ENCODE measurements at places on chromosomes 16 and 17.

- DNase-seq, result no peak
These were observed 9.2 kb downstream of the PMP22 start for GRCh38 chr17:15255713-15256454.

GRCh38 chr17:38604479-38605403, 1.0 kb downstream of the SRCIN1 start:
- DNase-seq, result no peak

DNA sequence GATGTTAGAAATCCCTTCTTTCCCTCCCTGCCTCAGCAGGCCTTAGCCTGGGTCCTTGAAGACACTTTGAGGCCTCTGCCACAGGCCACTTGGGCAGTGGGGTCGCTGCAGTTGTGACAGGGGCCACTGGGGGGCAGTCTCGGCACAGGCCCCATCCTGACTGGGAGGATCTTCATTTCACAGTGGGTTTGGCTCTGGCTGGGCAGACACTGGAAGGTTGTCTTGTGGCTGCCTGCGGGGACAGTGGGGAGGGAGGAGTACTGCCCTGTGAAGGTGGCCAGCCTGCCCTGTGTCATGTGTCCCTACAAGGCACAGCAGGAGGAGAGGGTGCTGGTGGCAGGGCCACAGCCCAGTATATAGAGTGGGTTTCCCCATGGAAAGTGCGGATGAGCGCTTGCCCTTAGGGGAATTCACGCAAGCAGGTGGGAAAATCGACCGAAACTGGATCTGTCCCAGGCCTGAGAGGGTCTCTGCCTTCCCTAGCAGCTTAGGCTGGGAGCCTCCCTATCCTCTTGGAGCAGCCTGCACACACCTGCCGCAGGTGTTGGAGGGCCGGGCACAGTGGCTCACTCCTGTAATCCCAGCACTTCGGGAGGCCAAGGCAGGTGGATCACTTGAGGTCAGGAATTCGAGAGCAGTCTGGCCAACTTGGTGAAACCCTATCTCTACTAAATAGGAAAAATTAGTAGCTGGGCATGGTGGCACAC, 28.8 kb downstream of the GINS2 start:
- DNase-seq, result no peak

DNA sequence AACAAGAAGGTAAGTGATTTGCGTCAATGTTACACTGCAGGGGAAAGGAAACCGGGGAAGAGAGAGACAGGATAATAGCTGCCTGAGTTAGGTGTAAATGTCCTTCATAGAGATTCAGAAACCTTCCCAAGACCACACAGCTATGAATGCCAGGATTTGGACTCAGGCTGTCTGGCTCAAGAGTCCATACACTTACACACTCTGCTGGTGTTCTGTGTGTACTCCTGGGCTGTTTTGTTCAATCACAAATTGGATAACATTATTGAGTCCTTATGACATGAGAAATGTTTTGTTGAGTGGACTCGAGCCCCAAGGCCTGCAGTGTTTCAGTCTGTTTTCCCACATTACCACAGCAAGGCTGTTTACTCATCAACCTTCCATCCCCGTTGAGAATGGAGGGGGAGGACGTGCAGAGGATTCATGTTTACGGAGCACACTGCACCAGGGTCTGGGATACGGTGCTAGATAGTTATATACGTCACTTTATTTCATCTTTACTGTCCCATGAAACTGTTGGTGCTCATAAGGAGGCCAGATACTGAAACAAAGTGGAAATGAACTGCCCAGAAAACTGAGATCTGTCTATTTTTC, 450.8 kb downstream of the HAPSTR1 start:
- DNase-seq, result no peak

DNA sequence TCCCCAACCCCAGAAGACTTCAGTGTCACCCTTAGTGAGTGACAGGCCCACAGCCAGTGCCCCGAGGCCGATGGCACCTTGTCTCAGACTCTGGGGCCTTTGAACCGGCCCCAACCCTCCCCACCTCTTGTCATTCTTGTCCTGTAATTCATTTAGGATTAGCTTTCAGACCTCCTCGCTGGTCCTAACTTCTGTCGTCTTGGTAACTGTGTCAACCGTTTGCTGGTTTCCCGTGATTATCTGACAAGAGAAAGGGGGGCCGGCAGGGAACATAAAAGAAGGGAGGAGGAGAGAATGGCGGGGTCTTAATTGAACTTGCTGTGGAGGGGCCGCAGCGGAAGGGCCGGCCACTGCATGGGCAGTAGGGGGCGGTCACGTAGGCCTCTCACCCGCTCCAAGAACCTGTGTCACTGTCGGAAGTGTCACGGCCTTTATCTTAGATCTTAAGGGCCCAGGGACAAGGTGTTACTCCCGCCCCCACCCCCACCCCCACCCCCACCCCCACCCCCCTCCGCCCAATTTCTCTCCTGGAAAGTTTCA, 46.5 kb upstream of the GSE1 start:
- no peak for DNase-seq
